A549 treated with Mapracorat at 1 μM for 4 hours (cell line): ENCODE measurements at places on chromosomes 5 and 9. TPM values are rescaled to one million over a fixed set of nuclear protein-coding genes. Genes with fewer than 3 reads are reported as not detected.

Gene ENTREP1
- total RNA-seq: 0.50 to 0.88 TPM (median 0.60 TPM) in 5 replicates

Gene TXNDC8
- total RNA-seq: not detected in 5 replicates

Gene LCNL1
- total RNA-seq: 0.07 to 0.24 TPM (median 0.10 TPM) in 5 replicates

Gene SLC25A2
- not detected in 5 replicates for total RNA-seq

Gene ADAM19
- total RNA-seq: 9.5 to 12.9 TPM (median 11.9 TPM) in 5 replicates

Gene PCDHA9
- total RNA-seq: 0.02 TPM in 1 of 5 replicates, not detected in the others

Gene LCN6
- total RNA-seq: not detected in 5 replicates
